AG04450 (cell line): ENCODE measurements at places on chromosomes 3 and 15.

DNA sequence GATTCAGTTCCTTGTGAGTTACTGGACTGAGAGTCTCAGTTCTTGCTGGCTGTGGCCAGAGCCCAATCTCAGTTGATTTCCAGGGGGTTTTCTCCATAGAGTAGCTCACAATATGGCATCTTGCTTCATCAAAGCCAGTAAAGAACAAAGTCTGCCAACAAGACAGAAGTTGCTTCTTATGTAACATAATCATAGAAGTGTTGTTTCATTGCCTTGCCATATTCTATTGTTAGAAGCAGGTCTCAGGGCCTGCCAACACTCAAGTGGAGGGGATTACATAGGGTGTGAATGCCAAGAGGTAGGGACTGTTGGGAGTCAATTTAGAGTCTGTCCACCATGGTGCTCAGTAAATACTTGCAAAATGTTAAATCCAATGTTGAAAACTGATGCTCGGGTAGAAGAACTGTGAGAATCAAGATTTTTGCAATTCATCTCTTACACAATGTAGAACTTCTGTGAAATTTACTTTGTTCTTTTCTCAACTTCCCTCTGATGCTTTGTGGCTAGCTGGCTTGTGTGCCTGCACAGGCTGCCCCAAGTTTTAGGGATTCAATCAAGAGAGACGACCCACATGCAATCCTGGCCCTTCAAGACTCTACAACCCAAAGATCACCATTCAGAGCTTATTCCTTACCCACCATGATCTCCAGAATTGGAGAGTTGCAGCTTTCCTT is 13.3 kb upstream of the PXYLP1 start:
- no peak for DNase-seq

DNA sequence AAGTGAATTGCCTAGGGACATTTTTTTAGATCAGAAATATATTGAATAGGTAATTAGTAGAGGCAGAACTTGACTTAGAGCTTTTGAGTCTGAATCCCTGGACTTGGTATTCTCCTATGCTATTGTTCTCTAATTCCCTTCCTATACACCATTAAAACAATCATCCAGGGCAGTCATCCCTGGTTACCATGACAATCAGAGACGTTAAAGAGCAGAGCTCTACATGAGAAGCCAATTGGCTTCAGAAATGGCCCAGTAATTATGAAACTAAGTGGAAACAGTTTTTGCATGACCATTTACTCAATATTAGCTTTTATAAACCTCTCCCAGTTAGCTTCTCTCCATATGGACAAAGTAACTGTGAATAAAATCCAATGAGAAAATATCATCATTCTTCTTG is 182.1 kb upstream of the TP63 start:
- DNase-seq: no peak

- no peak for DNase-seq
Observed at GRCh38 chr3:48945432-48945831, 26.8 kb downstream of the ARIH2 start.

GRCh38 chr3:115833074-115833473 is 209.8 kb downstream of the GAP43 start:
- no peak for DNase-seq

DNA sequence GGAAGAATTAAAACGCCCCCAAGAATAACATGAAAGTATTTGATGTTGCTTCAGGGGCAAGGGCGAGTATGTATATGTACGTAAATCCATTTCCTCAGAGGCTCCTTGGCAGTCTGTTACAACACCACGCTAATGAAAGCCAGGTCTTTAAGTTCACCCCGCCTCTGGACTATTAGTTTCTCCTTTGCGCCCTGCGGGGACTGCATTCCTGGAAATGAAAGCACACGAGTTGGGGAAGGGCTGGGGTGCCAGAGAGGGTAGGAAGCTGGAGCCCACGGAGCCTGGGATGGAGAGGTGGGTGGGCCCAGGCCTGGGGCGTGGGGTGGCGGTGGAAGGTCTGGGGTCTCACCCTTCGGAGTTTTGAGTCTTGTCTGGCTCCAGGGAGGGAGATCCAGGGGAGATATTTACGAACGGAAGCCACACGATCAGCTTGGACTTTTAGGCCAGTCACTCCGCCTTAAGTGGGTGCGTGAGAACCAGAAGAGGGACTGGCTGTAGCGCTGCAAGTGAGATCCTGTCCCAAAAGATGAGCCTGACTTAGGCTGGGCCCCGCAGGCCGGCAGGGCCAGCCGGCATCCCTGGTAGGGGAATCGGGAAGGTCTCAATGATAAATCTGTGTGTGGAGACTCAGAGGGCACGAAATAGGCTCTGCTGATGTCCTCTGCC is 1.6 kb upstream of the PLCL2 start:
- DNase-seq: no peak
